CD14-positive monocyte (primary cell): ENCODE measurements at places on chromosomes 1 and 21.

GRCh38 chr1:152071123-152071522 is 17.7 kb downstream of the TCHHL1 start:
- no peak for DNase-seq

GRCh38 chr1:43432907-43433306 is 20.8 kb downstream of the HYI start:
- DNase-seq, result no peak

DNA sequence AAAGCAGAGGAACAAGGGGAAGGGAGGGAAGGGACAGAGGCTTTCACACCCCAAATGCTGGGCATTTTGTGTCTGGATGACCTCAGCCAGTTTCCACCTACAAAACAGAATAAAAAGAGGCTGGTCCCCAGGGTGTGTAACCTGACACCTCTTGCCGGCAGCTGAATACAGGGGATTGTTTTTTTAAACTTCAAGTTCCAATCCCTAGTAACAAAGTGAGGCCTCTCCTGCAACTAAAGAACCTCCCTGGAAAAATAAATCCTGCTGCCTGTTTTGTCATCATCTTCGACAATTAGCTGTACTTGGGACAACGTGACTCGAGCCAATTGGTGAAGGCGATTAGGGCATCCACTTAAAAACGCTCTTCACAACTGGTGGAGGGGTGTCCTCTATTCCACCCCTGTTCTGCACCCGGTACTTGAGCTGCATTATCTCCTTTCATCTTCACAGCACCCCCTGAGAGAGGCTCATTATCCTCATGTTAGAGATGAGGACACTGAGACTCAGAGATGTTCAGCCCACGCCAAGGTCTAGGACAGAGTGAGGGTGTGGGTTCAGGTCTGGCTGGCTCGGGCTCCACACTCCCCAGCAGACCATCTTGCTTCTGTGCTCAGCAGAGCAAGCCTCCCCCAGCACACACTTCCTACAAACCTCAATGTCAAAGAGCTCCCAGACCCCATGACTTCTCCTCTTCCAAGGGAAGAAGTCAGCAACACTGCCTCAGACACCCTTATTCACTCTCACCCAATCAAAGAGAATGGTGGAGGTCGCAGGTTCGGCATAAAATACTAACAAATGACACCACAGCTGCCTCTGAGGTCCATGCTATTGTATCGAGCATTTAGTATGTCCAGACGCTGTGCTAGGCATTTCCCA is 15.2 kb downstream of the ITPKB start:
- no peak for DNase-seq

GRCh38 chr1:63794939-63795378 is 21.1 kb downstream of the ROR1 start:
- DNase-seq, result no peak

- no peak for DNase-seq
Measured at GRCh38 chr1:188302746-188303145, 1474.0 kb downstream of the PLA2G4A start.

DNA sequence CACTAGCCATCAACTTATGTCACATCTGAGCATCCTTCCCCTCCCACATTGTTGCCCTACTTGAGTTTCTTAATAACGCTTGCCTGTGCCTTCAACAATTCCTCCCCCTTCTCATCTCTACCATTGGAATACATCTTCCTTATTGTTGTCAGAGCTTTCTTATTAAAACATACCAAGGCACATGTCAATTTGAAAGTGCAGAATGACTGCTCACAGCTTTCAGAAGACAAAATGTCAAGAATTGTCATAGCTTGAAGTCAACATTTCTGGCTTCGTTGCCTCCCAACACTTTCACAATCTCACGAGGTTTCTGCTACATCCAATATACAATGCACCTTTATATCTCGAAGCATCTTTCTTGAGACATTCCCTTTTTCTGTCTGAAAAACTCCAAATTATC is 279.9 kb downstream of the LRRC7 start:
- DNase-seq, result no peak

DNA sequence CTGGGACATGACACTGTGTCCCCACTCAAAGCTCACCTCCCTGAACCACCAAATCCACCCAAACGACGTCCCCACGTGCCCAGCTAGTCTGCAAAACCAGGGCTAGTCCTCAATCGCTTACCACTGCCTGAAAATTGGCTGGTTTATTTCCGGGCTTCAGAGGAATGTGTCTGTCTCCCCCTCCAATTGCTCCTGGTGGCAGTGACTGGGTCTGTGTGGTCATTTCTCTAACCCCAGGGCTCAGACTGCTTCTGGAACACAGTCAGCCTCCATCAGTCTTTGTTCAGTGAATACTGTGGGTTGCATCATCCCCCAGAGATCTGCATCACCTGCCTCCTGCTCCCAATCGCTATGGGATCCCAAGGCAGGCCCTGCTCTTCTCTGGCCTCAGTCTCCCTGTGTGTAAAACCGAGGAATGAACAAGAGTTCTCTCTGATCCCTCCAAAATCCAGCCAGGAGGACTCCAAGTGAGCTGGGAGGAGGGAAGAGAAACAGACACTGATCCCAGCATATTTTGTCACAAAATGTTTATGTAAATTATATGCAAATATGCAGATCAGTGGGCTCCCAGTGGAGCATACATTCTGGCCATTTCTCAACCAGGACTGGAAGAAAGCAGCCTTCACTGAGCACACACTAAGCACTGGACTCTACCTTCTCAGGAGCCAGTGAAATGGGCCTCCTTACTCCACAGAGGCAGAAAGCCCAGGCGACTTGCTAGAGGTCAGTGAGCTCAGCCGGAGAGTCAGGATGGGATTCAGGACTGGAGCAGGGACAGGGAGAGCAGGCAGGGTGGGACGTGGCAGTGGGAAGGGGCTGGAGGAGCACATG is 20.9 kb downstream of the SDC3 start:
- DNase-seq, result no peak
